Brain (organoid and tissue), 16 donors: ENCODE measurements at places on chromosomes 3 and 15.

DNA sequence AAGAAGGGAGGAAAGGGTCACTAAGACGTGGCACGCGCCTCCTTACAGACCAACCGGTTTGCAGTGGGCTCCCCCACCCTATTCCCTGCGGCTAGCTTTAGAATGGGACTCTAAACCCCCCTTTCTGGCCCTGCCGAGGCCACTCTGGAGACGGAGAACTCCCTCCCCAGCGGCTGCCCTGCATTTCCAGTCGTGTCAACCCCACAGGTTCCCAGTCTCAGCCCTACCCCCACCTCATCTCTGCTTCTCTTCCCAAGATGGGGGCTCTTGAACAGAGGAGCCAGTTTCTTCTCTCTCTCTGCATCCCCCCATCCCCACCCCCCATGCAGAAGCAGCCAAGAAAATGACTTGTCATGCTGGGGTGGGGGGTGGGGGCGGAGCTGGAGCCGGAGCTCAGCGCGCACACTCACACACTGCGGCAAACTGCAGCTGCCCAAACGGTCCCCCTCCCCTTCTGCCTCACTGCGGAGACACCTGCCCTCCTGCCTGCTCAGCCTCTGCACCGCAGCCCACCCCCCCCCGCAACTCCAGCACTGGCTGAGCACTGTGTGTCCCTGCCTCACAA, 871 bp downstream of the MAP1A start:
- DNase-seq, result peak; percentile 91

DNA sequence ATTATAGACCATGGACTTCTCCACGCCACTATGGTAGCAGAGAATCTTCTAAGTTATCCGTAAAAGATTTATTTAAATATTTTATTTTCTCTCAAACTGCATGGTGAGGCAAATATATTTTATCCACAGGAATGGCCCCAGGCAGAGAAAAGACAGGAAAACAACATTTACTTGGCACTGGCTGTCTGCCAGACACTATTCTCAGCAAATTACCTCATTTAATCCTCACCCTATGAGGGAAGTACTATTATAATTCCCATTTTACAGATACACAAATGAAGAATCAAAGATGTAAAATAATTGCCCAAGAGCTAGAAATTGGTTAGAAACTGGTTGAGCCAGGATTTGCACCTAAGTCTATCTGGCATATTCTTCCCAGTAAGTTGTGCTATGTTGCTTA, 361.4 kb upstream of the IL12A start:
- no peak for DNase-seq

DNA sequence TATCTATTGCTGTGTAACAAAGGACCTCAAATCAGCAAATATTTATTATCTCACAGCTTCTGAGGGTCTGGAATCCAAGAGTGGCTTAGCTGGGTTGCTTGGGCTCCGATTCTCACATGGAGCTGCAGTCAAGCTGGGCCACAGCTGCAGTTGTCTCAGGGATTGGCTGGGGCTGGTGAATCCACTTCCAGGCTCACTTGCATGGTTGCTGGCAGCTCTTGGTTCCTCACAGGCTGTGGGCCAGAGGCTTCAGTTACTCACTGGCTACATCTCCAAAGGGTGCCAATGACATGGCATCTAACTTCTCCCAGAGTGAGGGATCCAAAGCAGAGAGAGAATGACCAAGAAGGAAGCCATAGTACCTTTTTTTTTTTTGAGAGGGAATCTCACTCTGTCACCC, 13.9 kb upstream of the SYNM start:
- DNase-seq, result no peak

- no peak for DNase-seq
These were observed 39.3 kb downstream of the KY start for GRCh38 chr3:134611516-134611915.

DNA sequence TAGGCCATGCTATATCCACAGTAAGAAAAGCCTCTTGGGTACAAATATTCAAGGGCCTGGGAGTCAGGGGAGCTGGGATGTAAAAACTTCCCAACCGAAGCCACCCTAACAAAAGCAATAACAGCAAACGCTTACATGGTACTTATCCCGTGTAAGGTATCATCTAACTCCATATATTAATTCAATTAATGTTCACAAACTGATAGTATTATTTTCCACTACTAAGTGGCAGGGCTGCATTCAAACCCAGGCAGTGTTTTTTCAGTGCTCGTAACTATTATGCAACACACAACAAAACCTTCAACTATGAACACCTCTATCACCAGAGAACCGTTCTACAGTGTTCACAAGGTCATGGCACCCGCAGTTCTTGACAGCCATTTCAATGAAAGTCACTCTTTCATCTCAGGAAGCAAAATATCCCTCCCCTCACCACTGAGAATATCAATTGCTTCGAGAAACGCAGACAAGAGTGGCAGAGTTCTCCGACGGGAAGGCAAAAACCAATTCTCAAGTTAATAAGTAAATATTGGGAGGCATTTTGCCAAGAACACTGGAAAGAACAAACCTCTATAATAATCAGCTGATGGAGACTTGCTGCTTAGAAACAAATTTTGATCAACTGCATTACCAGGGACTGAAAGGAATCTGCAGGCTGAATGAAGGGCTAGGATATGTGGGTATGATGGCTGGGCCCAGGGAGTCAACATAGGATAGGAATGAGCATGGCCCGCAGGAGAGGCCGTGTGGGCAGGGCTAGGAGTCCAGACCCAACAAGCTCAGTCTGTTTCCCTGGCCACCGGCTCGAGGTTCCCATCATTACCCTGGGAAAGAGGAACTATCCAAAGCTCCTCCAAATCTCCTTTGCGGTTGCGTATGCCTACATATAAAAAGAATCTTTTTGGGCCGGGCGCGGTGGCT, 72.3 kb downstream of the XXYLT1 start:
- no peak for DNase-seq

DNA sequence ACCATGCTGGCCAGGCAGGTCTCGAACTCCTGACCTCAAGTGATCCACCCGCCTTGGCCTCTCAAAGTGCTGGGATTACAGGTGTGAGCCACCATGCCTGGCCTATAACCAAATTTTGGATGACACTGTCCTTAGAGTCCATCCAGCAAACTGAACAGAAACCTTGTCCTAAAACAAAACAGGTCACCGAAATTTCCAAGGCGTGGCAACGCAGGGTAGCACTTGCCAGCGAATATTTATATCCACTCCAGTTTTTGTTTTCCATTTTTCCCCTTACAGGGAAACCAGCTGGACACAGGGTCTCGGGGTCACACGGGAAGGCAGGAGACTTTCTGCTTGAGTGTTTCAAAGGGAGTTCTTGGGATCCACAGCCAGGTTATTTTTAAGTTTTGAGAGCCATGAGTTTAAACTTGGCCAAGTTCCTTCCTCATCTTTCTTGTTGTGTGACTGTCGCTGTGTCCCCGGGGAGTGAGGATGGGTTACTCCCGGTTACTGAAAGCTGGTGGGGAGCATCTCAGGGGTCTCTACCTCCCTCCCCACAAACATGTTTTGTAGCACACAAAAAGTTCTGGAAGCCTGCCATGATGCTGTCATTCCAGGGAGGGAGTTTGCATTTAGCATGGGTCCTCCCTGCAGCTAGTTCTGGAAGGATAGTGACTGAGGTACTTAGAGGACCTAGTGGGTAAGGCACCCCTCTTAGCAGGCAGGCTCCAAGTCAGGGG, 12.6 kb downstream of the LIMD1 start:
- DNase-seq, result peak; percentile 29

GRCh38 chr3:10581251-10581650, 75.9 kb upstream of the ATP2B2 start:
- no peak for DNase-seq

GRCh38 chr15:98178861-98179260, 218.4 kb downstream of the ARRDC4 start:
- DNase-seq, result no peak

DNA sequence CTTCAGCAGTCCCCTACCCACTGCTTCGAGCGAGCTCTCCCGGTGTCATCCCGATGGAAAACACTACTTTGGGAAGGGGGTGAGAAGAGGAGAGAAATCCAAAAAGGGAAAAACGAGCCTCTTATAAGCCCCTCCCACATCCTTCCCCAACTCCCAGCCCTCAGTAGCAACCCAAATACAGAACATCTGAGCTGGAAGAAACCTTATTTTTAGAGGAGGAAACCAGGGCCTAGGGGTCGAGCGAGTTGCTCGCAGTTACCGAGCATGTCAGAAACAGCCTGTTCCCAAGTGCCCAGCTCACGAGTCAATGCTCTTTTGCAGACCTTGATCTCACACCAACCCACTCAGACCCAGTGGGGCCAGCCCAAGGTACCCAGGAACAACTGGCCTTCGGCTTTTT, 14.2 kb downstream of the RBPMS2 start:
- no peak for DNase-seq

DNA sequence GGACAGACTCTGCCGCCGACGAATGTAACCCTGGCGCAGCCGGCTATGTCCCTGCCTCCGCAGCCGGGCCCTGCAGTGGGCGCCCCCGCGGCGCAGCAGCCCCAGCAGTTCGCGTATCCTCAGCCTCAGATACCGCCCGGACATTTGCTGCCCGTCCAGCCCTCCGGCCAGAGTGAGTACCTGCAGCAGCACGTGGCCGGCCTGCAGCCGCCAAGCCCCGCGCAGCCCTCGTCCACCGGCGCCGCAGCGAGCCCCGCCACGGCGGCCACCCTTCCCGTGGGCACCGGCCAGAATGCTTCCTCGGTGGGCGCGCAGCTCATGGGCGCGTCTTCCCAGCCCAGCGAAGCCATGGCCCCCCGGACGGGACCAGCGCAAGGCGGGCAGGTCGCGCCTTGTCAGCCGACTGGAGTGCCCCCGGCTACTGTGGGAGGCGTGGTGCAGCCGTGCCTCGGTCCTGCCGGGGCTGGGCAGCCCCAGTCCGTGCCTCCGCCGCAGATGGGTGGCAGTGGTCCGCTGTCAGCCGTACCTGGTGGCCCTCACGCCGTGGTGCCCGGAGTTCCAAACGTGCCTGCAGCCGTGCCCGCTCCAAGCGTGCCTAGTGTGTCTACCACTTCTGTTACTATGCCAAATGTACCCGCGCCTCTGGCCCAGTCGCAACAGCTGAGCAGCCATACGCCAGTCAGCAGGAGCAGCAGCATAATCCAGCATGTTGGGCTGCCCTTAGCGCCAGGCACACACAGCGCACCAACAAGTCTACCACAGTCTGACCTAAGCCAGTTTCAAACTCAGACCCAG, 2.4 kb downstream of the TSC22D2 start:
- peak; percentile 67 for DNase-seq

DNA sequence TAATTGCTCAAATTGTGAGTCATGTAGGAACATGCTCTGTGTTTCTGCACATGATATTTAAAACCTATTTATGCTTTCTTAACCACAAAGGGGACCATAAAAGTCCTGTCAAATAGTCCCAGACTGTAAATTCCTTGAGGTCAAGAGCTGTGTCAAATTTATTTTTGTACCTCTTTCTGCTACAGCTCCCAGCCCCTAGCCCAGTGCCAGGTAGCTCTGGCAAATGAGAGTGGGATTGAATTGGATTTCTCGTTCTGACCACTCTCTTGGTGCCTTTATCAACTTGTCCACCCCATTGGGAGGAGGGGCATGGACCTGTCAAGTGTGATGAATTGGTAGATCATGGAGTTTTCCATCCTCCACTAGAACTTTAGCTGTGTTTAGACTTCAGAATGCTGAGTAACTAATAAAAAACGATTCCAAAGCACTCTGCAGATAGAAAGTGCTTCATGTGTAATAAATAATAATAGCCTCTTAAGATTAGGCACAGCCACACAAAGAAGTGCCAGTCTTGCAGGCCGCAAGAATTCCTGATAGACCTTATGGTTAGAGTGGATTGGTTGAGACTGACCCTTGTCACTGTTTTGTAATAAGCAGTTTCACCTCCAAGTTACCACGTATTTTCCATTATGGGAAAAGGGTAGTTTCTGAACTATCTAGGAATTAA, 120.4 kb downstream of the LPP start:
- DNase-seq, result no peak

GRCh38 chr3:103513003-103513402, 1078.2 kb downstream of the ZPLD1 start:
- DNase-seq, result no peak

DNA sequence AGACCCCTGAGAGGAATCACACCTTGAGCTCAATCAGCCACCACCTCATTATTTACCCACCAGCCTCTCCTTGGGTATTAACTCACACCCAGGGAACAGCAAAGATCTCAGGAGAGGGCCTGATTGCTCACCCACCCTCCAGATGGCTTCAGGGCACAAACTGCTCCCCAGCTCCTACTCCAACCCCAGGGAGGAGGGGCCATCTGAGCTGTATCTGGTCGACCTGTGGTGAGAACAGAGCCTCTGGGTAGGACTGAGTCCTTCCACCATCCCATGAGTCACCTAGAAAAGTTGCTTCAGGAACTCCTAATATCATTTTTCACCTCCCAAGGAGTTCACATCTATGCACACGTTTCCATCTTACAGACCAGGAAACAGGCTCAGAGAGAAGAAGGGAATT, 44.8 kb upstream of the HES1 start:
- no peak for DNase-seq

DNA sequence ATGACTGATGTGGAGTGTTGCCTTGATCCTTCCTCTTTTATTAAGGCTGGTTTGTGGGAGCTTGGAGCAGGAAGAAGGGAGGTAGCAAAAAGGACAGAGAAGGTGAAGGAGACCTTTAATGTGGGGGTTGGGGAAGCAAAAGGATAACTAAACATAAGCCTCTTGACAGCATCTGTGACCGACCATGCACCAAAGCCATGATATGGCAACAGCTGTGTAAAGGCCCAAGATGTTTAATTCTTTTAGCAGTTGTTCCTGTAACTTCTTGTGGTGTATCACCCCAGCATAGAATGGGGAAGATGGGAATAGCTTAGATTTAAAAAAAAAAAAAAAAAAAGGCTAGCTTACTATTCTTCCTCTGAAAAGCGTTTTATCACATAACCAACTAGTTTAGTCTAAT, 194.7 kb downstream of the KLHL25 start:
- no peak for DNase-seq

- no peak for DNase-seq
These were observed 1.6 kb downstream of the GABPB1 start for GRCh38 chr15:50353251-50353974.

- DNase-seq, result no peak
These were observed 34.0 kb downstream of the YEATS2 start for GRCh38 chr3:183731611-183732010.

GRCh38 chr3:38960953-38961622, 90.7 kb downstream of the SCN11A start:
- DNase-seq, result peak; percentile 21

- DNase-seq, result no peak
These were observed 260.7 kb downstream of the PLOD2 start for GRCh38 chr3:145900056-145900829.

- no peak for DNase-seq
These were observed 169.9 kb downstream of the XXYLT1 start for GRCh38 chr3:195101001-195101583.

- DNase-seq, result no peak
These were observed 44.7 kb downstream of the RORA start for GRCh38 chr15:61184431-61184830.

GRCh38 chr3:13022348-13023234, 50.6 kb downstream of the IQSEC1 start:
- peak; percentile 38 for DNase-seq
